Thymus (tissue), 14 donors: ENCODE measurements at places on chromosomes 12 and 14. TPM values are rescaled to one million over a fixed set of nuclear protein-coding genes. Genes with fewer than 3 reads are reported as not detected.

NTS gene
- polyA plus RNA-seq = 6.2 TPM

YARS2 gene
- 21.0 TPM for polyA plus RNA-seq

KRT6C gene
- polyA plus RNA-seq = 23.5 TPM

DBX2 gene
- not detected for polyA plus RNA-seq

MUCL1 gene
- polyA plus RNA-seq = 19.2 TPM

KCNH3 gene
- polyA plus RNA-seq = 3.3 TPM

SMARCC2 gene
- polyA plus RNA-seq = 25.9 TPM
